ENCODE measurements at places on chromosomes 12 and 14. TPM values are rescaled to one million over a fixed set of nuclear protein-coding genes. Genes with fewer than 3 reads are reported as not detected.

The ZFYVE26 gene
- total RNA-seq: 15.3 TPM

The ACOT4 gene
- not detected for total RNA-seq

The MMP19 gene
- total RNA-seq: 16.3 TPM

The RAB35 gene
- total RNA-seq: 58.2 TPM

The NOVA1 gene
- total RNA-seq: not detected

The RPL10L gene
- total RNA-seq: not detected

- no peak overlapping the region for H3K4me3 ChIP-seq
- H3K36me3 ChIP-seq: no peaks in the 10 kb centered on the region
- no peak for DNase-seq
- H3K27me3 ChIP-seq: peaks cover 10% of the 10 kb centered on the region
- no peak overlapping the region for H3K27ac ChIP-seq
Observed at GRCh38 chr14:32980902-32981501, 42.3 kb downstream of the NPAS3 start.

DNA sequence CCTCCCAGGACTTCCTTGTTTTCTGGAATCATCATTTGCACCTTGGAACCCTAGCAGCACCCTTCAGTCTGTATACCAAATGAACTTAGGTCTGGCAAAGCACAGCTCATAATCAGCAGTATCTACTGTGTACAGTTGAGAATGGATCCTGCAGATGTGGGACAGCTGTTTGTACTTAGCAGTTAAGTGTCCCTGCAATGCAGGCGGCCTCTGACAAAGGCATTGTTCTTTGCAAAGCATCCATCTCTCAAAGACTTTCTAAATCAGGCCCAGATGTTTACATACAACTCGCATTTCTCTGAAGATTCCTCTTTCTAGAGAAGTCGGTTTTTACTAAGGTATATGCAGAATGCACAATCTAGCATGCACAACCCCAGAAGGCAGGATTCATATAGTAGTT lies 170.5 kb upstream of the RBM19 start:
- H3K36me3 ChIP-seq: no peaks in the 10 kb centered on the region
- H3K4me3 ChIP-seq: no peak overlapping the region
- DNase-seq: no peak
- H3K27ac ChIP-seq: no peak overlapping the region

GRCh38 chr14:34302654-34303053 lies 159.4 kb downstream of the SPTSSA start:
- H3K27ac ChIP-seq: no peak overlapping the region
- peaks cover 6% of the 10 kb centered on the region for H3K4me1 ChIP-seq
- H3K36me3 ChIP-seq: no peaks in the 10 kb centered on the region
- H3K27me3 ChIP-seq: peaks cover 7% of the 10 kb centered on the region

DNA sequence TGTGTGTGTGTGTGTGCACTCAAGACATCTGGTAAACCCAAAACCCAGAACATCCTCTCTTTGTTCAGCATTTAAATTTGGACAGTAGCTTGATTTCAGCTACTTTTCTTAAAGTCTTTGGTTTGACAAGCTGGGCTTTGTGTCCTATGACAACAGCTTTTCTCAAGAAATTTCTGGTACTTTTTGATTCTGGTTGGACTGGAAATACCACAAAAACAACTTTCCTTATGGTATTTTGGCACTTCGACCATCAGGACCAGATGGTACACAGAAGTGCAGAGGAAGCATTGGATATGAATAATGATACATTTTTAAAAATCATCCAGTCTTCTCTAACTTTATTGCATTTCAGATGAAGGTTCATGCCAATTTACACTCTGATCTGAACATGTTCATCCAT lies 286.6 kb upstream of the FLRT2 start:
- H3K27me3 ChIP-seq: no peaks in the 10 kb centered on the region
- H3K4me3 ChIP-seq: no peak overlapping the region
- peaks cover 28% of the 10 kb centered on the region for H3K4me1 ChIP-seq
- DNase-seq: no peak
- no peak overlapping the region for H3K27ac ChIP-seq

DNA sequence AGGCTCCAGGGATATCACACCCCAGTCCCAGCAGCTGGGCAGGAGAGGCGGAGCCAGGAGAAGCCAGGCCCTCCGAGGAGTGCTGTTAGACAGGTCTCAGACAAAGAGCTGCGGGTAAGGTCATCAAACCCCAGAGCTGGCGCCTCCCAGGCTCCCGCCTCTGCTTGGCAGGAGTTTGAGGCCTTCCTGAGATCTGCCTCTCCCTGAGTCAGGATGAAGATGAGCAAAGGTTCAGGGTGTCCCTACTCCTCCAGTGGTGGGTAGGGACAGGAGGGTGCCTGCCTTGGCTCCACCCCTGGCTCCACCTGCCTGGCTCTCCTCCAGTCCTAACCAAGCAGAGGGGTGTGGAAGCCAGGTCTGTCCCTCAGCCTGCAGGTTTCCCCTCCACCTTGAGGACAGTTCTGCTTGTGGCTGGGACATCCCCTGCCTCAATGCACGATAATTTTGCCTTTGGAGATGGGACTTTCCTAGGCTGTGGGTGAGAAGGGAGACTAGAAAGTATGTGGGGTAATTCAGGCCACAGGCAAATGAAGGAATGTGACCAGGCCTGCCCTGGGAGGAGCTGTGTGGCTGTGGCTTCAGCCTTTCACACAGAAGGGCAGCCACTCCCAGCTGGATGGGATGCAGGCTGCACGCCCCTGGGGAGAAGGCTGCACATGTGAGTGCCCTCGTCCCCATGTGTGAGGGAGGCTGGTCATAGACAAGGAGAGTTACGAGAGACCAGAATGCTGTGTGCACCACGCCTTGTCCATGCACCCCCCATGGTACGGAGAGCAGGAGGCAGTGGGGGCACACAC lies 2.2 kb downstream of the PLEKHG6 start:
- H3K4me1 ChIP-seq: peaks cover 8% of the 10 kb centered on the region
- peaks cover 14% of the 10 kb centered on the region for H3K27me3 ChIP-seq

DNA sequence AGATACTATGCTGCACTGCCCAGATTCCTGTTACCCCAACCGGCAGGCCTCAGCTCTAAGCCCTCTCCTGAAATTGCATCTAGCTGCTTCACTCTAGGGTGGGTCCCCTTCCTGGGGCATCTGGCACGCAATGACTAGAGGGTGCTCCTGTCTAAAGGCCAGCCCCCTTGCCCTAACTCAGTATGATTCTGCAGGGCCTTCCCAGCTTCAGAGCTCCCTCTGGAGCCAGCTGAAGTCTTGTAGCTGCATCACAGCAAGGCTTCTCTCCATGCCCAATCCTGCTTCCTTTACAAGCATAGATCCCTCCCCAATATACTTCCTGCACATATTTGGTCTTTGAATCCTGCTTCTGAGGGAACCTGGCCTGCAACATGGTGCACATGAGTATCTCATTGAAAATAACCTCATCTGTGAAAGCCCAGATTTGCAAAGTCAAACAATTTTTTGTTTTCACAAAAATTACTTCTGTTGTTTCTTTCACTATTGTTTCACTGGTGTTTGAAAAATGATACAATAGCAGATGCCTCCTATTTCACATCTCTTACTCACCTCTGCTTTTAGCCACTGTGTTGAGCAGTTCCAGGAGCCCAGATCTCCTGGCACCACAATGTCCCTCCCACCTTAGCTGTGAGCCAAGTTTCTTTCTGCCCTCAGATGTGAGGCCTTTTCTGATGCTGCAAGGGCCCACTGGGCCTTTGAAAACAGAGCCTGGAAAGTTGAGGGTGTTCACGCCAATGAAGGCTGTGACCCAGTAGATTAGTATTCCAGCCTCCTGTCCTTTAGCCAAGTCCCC lies 169.5 kb upstream of the EGLN3 start:
- no peaks in the 10 kb centered on the region for H3K36me3 ChIP-seq
- H3K4me1 ChIP-seq: no peaks in the 10 kb centered on the region
- no peak for DNase-seq

DNA sequence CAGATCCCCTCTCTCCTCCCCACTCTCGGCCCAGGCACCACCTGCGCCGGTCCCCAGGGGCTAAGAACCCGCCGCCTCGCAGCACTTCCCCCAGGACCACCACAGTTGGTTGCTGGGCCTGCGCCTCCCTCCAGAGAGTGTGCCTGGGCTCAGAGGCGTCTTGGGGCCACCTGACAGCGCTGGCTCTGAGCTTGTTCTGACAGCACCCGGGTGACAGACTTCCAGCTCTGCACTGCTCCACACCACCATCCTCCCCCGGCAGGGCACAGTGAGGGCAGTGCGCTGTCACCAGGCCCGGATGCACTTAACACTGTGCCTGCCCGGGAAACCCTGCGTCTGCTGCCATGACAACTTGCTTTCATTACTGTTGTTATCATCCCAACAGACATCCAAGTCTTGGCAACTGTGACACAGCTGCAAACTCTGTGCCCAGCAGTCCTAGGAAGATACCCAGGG lies 6.6 kb downstream of the BRF1 start:
- peak overlapping the region; percentile 72 for H3K27ac ChIP-seq
- H3K36me3 ChIP-seq: no peaks in the 10 kb centered on the region
- H3K4me1 ChIP-seq: peaks cover 12% of the 10 kb centered on the region
- H3K27me3 ChIP-seq: no peaks in the 10 kb centered on the region

DNA sequence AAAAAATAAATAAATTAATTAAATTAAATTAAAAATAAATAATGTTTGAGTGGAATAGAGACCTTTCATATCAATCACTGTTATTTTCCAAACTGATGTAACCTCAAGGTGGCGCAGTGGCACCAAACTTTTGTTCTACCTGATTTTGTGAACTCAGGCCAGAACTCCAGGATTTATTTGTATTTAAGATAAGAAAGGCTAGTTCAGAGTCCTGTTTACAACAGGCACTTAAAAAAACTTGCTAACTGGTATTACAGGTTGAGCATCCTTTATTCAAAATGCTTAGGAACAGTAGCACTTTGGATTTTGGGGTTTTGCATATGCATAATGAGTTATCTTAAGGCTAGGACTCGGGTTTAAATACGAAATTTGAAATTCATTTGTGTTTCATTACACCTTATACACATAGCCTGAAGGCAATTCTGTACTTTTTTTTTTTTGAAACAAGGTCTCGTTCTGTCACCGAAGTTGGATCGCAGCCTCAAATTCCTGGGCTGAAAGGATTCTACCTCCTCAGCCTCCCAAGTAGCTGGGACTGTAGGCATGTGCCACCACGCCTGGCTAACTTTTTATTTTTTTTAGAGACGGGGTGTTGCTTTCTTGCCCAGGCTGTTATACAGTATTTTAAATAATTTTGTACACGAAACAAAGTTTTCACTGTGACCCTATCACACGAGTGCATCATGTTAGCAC lies 32.4 kb downstream of the YY1 start:
- no peak overlapping the region for H3K4me3 ChIP-seq
- peaks cover 9% of the 10 kb centered on the region for H3K36me3 ChIP-seq
- no peak for DNase-seq
- H3K4me1 ChIP-seq: no peaks in the 10 kb centered on the region

- H3K27ac ChIP-seq: peak overlapping the region; percentile 94
- peak overlapping the region; percentile 98 for H3K4me3 ChIP-seq
- H3K4me1 ChIP-seq: peaks cover 66% of the 10 kb centered on the region
- H3K27me3 ChIP-seq: no peaks in the 10 kb centered on the region
Observed at GRCh38 chr12:72276181-72276805, 4.1 kb downstream of the TRHDE start.

GRCh38 chr14:47012533-47013280 lies 361.1 kb upstream of the RPL10L start:
- no peak for DNase-seq

All from HFFc6 (cell line).